T-helper 17 cell (primary cell): ENCODE measurements at places on chromosomes 4 and X.

- H3K27me3 ChIP-seq, result no peaks in the 10 kb centered on the region
- H3K4me1 ChIP-seq, result peaks cover 26% of the 10 kb centered on the region
- no peak overlapping the region for H3K27ac ChIP-seq
- H3K36me3 ChIP-seq, result no peaks in the 10 kb centered on the region
Measured at GRCh38 chr4:1871471-1872021, 353 bp downstream of the NSD2 start.

DNA sequence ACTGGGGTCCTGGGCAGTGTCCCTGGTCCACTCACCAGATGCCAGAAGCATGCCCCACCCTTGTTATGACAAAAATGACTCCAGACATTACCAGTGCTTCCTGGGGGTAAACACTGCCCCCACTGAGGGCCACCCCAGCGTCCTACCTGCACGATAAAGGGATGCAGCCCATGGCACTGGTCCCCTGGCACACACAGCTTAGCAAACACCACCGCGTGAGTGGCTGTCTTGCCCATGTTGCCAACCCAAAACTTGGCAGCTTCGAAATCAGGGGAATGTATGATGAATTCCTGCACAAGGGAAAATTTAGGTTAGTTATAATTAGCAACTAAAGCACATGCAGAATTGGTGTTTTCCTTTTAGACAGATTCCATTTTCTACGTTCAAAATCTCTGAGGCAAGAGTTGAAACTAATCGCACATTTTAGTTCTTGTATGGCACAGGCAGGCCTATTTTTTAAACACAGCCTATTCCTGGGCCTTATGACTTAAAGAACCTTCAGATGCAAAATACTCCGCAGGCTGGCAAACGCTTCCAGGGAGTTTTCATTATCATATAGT, 30.4 kb downstream of the ACOX3 start:
- H3K27ac ChIP-seq, result peak overlapping the region; percentile 63
- no peak for DNase-seq
- peaks cover 7% of the 10 kb centered on the region for H3K36me3 ChIP-seq
- no peak overlapping the region for H3K4me3 ChIP-seq
- H3K4me1 ChIP-seq, result peaks cover 33% of the 10 kb centered on the region
- no peaks in the 10 kb centered on the region for H3K27me3 ChIP-seq

DNA sequence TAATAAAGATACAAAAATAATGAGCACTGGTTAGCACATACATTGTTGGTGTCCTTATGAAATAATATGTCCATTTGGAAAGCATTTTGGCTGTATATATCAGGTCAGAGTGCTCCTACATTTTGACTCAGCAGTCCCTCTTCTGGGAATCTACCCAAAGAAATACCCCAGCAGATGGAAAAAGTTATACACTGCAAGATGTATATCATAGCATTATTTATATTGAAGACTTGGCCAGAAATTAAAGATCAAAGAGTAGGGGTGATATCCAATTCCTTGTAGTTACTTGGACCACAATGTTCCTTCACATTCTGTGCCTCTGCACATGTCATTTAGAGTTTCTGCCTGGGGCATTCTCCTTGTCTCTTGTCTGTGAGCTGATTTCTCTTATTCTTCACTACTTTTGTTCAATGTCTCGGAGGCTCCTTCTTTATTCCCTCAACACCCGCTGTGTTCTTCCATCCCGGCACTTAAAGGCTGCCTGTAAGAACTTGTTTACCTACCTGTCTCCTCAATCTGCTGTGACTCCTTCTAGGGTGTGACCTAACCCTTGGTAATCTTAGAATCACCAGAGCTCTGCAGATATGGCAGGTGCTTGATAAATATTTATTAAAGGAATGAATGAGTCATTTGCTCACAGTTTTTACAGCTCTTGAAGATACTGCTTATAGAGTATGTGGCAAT, 3.1 kb upstream of the TSPAN5 start:
- H3K4me3 ChIP-seq, result no peak overlapping the region
- H3K4me1 ChIP-seq, result peaks cover 57% of the 10 kb centered on the region
- H3K27me3 ChIP-seq, result no peaks in the 10 kb centered on the region
- DNase-seq, result no peak

DNA sequence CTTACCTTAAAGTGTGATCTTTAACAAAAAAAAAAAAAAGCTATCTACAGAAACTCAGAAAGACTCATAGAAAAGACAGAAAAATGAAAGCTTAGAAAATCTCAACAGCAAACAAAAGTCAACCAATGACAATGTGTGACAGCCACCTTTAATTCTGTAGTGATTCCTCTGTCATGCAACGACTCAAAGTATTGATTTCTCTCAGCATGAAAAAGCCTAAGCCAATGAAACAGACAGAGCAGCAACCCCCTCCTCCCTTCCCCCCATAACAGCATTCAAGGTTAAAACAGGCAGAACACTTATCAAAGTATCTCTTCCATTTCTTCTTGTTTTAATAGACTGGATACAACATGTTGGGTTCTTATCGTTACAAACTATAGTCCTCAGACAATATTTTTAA, 112.5 kb downstream of the MAB21L2 start:
- no peak for DNase-seq
- no peaks in the 10 kb centered on the region for H3K27me3 ChIP-seq
- H3K27ac ChIP-seq, result no peak overlapping the region

DNA sequence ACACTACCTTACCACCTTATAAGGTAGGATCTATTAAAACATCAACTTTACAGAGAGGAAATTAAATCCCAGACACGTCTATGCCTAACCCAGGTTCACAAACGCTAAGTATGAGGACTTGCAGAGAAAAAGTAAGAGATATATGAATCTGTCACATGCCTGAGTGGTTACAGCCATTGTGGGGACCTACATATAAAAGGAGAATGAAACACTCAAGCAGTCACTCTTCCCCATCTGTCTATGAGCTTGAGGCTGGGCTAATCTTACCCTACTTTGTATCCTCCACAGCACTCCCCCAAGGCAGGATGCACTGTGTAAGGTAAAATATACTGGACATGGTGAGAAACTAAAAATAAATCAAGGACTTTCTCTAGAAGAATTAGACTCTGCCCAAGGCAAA, 339.9 kb downstream of the HNRNPD start:
- peaks cover 53% of the 10 kb centered on the region for H3K27me3 ChIP-seq
- no peaks in the 10 kb centered on the region for H3K36me3 ChIP-seq
- no peak for DNase-seq

DNA sequence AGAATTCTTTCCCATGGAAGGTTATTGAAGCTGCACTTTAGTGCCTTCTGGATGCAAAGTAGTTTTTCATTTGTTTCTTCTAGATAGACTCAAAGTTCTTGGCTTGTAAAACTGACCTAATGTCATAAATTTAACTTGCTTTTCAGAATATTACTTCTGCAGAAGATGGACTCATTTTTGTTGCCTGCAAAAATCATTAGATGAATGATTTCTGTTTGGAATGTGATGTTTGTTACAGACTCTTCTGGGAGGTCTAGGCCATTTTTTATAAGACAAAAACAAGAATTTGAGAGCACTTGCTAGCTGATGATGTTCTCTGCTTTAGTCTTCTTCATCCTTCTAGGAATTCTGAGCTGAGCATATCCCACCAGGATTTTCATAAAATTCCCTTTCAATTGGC, 308.6 kb upstream of the GIMD1 start:
- no peaks in the 10 kb centered on the region for H3K27me3 ChIP-seq
- no peak for DNase-seq
- no peaks in the 10 kb centered on the region for H3K36me3 ChIP-seq
- H3K27ac ChIP-seq, result no peak overlapping the region

DNA sequence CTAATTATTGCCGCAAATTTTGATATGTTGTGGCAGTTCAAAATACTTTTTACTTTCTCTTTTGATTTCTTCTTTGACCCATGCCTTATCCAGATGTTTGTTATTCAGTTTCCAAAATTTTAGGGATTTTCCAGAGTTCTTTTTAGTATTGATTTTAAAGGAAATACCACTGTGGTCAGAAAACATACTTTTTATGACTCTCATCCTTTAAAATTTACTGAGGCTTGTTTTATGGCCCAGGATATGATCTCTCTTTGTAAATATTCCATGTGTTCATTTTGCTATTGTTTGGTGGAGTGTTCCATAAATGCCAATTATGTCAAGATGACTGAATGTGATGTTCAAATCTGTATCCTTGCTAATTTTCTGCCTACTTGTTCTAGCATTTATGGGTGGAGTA, 272.3 kb upstream of the DIPK2B start:
- no peak overlapping the region for H3K4me3 ChIP-seq
- H3K36me3 ChIP-seq, result no peaks in the 10 kb centered on the region
- H3K27me3 ChIP-seq, result no peaks in the 10 kb centered on the region
- no peaks in the 10 kb centered on the region for H3K4me1 ChIP-seq

- no peaks in the 10 kb centered on the region for H3K27me3 ChIP-seq
- H3K36me3 ChIP-seq, result no peaks in the 10 kb centered on the region
- H3K4me1 ChIP-seq, result peaks cover 19% of the 10 kb centered on the region
- no peak for DNase-seq
- H3K27ac ChIP-seq, result no peak overlapping the region
Measured at GRCh38 chr4:110164251-110164650, 34.2 kb downstream of the ELOVL6 start.

DNA sequence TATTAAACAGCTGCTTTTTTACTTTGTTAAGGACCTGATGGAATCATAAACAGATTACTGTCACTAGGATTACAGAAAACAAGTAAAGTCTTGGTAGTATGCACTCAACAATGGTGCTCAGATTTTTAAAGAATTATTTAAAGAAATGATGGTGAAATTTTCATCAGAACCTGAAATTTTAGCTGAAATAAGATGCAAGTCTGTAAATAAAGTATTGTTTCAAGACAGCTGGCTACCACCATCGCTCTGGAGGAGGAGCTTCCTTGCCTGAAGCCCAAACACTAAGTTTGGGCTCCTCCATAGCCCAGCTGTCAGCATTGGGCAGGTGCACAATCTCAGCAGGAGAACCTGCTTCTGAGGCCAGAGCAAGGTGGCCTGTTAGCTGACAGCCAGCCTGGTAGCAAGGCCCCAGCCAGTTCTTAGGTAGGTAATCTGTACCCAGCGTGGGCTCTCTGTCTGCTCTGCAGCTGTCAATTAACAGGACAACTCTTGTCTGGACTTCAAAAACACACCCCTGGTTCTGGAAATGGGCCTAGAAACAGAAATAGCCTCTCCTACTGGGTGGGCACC, 4.6 kb downstream of the GAB1 start:
- H3K36me3 ChIP-seq, result peaks cover 2% of the 10 kb centered on the region
- peaks cover 4% of the 10 kb centered on the region for H3K4me1 ChIP-seq
- no peak overlapping the region for H3K4me3 ChIP-seq
- DNase-seq, result no peak
- H3K27ac ChIP-seq, result no peak overlapping the region
- peaks cover 55% of the 10 kb centered on the region for H3K27me3 ChIP-seq

GRCh38 chr4:92359491-92359890, 55.7 kb downstream of the GRID2 start:
- H3K27ac ChIP-seq, result no peak overlapping the region
- H3K4me3 ChIP-seq, result no peak overlapping the region
- no peaks in the 10 kb centered on the region for H3K36me3 ChIP-seq
- H3K4me1 ChIP-seq, result no peaks in the 10 kb centered on the region
- DNase-seq, result no peak
- H3K27me3 ChIP-seq, result no peaks in the 10 kb centered on the region

DNA sequence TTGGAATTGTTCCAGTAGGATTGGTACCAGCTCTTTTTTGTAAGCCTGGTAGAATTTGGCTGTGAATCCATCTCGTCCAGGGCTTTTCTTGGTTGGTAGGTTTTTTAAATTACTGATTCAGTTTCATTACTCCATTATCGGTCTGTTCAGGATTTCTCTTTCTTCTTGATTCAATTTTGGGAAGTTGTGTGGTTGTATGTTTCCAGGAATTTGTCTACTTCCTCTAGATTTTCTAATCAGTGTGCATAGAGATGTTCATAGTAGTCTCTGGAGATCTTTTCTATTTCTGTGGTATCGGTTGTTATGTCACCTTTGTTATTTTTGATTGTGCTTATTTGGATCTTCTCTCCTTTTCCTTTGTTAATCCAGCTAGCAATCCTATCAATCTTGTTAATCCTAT, 248.7 kb downstream of the ARHGAP10 start:
- H3K27ac ChIP-seq, result no peak overlapping the region
- no peak for DNase-seq
- H3K4me1 ChIP-seq, result peaks cover 33% of the 10 kb centered on the region
- no peaks in the 10 kb centered on the region for H3K27me3 ChIP-seq
